AG20443 (cell line): ENCODE measurements at places on chromosomes 11 and 22.

DNA sequence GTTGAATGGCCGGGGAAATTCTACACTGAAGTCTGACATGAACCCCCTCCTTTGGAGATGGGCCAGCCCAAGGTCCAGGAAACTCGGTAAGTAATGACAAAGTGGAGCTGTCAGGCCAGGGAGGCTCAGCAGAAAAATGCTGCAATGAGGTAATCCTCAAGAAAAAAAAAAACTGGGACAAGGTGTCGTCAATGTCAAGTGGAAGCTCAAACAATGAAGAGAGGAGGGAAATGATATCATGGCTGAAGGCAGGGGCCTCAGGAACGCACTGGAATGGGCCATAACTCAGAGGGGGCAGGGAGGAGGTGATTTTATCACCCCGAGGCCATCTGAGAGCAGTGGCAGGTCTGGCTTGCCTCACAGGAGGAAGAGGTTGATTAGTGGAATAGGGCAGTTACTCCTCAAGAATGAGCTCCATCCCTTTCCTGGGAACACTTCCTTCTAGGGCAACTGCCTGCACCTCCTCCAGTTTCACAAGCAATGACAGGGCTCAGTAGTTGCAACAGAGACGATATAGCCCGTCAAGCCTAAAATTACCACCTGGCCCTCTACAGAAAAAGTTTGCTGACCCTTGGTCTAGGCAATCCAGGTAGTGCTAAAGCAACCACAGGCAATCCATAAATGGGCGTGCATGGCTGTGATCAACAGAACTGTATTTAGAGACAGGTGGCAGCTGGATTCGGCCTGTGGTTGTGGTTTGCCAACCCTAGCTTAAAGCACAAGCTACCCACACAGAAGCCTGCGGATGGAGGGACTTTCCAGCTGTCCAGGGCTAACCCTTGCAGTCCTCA, 65.2 kb downstream of the FBXO7 start:
- DNase-seq = no peak

DNA sequence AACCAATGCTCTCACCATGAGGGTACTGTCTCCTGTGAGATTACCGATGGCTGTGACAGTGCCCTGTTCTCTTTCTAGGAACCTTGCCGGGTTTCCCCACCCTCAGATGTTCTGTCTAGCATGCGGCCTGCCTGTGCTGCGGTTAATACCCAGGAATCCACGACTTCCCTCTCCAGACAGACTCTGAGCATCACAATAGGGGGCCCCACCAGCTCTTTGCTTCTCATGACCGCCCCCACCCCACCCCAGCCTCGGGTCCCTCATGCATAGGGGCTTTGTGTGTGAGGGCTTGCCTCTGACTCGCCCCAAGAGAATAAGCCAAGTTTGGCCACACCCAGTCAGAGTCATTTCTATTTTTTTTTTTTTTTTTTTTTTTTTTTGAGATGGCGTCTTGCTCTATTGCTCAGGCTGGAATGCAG, 10.3 kb downstream of the PARVG start:
- DNase-seq = peak; percentile 47

GRCh38 chr11:59983212-59983611, 19.4 kb downstream of the OOSP4A start:
- no peak for DNase-seq

- no peak for DNase-seq
These were observed 239.7 kb upstream of the API5 start for GRCh38 chr11:43072096-43072495.

DNA sequence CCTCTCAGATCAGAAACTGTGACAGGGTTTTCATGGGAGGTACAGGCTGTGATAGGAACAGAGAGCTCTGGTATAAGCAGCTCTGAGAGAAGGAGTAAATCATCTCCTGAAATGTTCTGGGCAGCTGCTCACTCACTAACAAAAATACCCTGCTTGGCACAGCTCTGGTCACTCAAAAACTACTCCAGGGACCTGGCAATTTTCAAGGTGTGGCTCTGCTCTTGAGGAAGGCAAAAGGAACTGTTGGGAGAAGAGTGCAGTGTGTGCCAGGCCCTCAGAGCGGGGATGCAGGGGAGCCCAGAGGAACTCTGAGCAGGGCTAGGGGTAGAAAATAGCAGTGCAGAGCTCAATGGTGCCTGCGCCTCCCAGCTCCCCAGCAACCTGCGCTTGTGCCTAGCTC, 180.5 kb upstream of the ZBED5 start:
- DNase-seq = no peak

- no peak for DNase-seq
These were observed 80.5 kb downstream of the PGR start for GRCh38 chr11:101049123-101049522.

DNA sequence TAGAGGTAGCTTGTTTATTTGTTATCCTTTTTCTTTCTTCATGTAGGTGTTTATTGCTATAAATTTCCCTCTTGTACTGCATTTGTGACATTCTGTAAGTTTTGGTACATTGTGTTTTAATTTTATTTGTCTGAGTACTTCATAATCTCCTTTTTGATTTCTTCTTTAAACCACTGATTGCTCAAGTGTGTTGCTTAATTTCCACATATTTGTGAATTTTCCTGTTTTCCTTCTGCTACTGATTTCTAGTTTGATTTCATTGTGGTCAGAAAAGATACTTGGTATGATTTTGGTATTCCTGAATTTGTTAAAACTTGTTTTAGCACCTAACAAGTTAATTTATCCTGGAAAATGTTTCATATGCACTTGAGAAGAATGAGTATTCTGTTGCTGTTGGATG, 15.1 kb downstream of the OR10V1 start:
- no peak for DNase-seq

GRCh38 chr11:37712251-37712650, 1114.2 kb upstream of the RAG2 start:
- DNase-seq = no peak

GRCh38 chr22:43867839-43868635, 5.7 kb upstream of the SULT4A1 start:
- peak; percentile 82 for DNase-seq

DNA sequence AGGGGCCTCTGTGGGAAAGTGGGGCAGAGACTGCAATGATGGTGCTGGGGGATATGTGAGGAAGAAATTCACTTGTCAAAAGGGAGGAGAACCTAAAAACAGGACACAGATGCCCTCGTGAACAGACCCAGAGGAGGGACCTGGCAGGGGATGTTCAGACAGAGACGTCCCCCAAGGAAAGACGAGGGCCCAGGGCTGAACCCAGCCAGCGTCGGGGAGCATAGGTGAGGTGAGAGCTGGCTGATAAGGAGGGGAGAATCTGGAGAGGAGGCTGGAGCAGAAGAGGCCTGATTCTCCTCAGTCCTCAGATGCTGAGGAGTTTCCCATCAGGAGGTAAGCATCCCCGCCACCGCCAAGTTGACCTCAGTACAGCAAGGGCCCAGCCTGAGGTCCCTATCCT, 31.4 kb downstream of the IGLL5 start:
- no peak for DNase-seq

DNA sequence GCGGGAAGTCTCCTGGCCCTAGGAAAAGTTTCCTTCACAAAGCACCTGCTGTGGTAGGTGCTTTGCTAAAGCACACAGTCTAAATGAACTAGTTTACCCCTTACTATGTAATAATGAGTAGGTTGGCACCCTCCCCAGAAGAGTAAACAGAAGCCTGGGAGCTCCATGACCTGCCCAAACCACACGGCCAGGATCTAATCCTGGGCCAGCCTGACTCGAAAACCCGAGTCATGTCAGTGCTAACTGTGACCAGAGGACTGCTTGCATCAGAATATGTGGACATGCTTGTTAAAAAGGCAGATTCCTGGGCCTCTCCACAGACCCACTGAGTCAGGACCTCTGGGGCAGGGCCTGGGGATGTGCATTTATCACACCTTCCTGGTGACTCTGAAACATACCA, 67.7 kb downstream of the PANX1 start:
- peak; percentile 29 for DNase-seq

DNA sequence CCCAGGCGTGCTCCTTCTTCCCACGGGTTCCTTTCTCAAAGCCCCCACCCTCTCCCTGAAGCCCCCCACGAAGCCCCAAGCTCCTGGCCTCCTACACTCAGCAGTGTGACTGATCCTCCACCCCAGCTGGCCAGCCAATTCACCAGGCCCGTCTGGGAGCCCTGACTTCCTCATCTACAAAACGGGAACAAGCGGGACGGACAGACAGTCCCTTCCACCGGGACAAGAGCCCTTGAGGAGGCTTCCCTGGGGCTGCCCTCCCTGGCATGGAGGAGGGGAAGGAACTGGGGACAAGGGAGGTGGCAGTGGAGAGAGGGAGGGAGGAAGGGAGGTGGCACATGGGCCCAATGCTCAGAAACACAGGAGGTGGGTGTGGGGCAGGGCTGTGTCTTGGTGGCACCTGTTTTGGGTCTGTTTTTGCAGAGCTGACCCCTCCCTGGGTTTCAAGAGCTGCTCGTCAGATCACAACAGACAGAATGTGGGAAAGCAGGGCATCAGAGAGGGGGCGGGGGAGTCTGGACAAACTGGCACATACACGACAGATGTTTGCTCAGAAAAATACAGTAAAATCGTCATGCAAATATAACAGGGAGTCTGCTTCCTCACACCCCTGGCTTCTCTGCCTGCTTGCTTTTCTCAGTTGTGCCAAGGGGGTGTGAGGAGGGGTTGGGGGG, 56.8 kb downstream of the ELFN2 start:
- no peak for DNase-seq

DNA sequence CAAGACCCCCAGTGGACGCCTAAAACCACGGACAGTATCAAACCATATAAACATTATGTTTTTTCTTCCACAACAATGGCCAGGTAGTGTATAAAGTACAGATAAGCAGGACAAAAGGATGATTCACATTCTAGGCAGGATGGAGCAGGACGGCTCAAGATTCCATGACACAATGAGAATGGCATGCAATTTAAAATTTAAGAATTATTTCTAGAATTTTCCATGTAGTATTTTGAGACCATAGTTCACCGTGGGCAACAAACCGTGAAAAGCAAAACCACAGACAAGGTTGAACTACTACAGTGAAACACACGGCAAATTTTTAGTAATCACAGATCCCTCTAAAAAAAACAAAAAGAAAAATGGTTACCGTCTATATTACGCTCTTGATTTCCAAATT, 7.5 kb downstream of the NARS2 start:
- DNase-seq = peak; percentile 25

- no peak for DNase-seq
These were observed 13.2 kb downstream of the MYH9 start for GRCh38 chr22:36374603-36375024.

DNA sequence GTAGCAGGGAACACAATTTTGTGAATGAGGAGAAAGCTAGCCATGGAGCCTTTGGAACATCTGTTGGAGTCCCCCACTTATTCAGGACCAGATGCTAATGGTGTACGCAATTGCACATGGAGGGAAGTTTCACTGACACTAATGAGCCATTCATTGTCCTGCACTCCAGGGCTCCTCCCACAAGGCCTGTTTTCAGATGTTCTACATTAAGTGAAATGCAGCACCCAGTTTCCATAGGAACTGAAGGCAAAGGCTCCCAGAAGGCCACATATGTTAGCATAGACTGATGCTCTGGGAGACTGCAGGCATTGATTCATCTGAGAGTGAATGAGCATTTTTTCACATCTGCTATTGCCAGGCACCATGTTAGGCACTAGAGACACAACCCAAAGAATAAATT, 399.5 kb downstream of the ETS1 start:
- DNase-seq = no peak

- DNase-seq = no peak
These were observed 513.0 kb downstream of the SOX6 start for GRCh38 chr11:15843309-15843872.

DNA sequence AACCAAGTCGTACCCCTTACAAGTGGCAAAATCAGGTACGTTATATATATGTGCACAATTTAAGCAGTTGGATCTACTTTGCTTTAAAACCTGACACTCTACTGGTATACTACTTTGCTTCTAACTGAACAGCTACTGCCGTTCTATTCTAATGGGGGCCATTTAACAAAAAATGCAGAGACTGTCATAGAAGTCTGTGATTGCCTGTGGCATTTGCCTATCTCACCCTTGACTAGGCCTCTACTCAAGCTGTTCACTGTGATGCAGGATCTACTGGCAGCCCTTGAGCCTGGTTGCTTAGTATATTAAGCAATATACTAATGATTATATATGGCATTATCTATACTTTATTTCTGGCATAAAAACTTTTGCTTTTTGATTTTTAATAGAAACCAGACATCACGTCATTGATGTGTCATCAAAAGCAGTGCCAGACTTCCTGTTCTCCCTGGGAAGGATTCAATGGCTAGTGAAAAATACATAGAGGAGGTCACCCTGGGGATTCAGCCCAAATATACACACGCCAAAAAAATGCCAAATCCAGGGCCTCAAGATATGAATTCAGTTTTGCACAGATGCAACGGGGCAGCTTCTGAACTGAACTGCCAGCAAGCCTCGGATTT, 40.0 kb upstream of the FIBIN start:
- no peak for DNase-seq

DNA sequence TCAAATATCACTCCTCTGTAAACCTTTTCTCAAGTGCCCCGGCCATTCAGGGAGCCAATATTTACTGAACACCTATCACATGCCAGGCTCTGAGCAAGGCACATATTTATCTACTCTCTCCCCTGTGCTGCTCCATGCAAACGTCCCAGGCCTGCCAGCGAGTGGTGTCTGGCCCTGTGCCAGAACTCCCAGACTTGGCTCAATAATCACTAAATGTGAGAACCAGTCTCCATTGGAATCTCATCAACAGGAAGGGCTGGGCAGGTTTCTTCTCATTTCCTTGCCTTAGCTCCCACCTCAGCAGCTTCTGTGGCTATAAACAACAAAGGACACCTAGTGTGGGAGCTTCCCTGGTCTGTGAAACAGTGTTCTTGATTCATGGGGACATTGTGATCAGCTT, 21.7 kb downstream of the RASSF10 start:
- DNase-seq = no peak

DNA sequence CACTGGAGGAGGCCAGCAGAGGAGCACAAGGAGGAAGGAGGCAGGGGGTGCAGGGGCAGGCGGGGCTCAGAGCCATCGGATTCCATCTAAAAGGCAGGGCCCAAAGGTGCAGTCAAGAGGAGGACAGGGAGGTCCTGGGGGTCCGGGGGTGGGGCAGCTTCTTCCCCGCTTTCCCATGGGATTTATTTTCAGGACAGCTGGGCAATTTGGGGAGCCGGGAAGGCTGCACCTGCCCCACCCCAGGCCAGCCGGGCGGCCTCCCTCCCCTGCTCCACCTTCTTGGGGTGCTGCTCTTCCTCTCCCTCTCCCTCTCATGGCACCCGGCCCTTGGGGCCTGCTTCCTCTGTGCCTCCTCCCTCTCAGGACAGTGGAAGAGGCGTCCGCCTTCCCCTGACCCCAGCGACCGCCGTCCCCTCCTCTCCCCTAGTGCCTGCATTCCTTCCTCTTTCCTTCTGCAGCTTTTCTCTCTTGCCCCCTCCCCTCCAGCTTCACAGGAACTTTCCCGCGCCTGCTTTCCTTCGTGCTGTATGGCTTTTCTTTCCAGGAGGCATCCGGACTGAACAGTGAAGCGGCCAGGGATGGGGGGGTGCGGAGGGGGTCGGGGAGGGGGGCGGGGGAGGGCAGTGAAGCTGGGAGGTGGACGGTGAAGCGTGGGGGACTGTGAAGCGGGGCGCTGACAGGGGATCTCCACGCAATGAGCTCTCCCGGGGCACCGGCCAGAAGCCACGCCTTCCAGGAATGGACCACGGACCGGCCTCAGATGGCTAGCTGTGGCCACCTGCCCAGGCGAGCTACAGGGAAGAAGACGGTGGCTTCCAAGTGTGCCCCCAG, 26.9 kb downstream of the APOBEC3H start:
- DNase-seq = peak; percentile 11

GRCh38 chr11:74646215-74646614, 53.8 kb downstream of the POLD3 start:
- no peak for DNase-seq
